T-helper 2 cell treated with Interferon-gamma antibody and Interleukin-4, amounts not matched to agents 5 μg/mL and 100 μg/mL, for 36 hours (primary cell): ENCODE measurements at places on chromosomes 12 and 14.

GRCh38 chr14:78530078-78530477 is 359.9 kb downstream of the NRXN3 start:
- no peak for DNase-seq

GRCh38 chr14:106872611-106873446 is 1346.4 kb downstream of the TMEM121 start:
- peak; percentile 89 for DNase-seq

- DNase-seq: no peak
Measured at GRCh38 chr12:2555487-2556082, 239.2 kb upstream of the FKBP4 start.

GRCh38 chr14:69901113-69901951 is 22.1 kb downstream of the SMOC1 start:
- DNase-seq: no peak

DNA sequence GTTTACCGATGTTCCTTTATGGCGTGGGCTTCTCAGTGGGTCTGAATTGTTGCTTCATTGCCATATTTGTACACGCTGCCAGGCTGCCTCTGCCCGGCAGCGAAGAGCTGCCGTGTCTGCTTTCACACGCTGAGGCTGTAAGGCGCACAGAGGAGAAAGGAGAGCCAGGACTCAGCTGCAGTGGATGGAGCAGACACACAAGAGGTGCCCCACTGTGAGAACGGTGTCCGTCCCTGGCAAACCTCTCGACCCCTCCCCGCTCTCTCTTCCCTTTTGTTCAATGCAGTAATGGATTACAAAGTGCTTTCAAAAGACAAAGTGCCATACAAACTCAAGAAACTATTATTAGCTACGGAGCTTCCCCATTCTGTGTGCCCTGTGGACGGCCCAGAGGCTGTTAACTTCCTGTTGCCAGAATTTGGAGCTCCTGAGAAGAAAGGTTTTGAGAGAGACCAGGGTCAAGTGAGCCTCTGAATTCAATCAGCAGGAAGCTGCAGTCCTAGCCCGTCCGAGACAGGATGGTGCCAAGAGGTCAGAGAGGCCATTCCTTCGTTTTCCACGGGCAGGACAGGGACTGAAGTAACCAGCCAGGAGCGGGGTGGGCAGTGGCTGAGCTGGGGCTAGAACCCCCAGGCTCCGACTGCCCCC is 15.8 kb downstream of the CCND2 start:
- DNase-seq: no peak

DNA sequence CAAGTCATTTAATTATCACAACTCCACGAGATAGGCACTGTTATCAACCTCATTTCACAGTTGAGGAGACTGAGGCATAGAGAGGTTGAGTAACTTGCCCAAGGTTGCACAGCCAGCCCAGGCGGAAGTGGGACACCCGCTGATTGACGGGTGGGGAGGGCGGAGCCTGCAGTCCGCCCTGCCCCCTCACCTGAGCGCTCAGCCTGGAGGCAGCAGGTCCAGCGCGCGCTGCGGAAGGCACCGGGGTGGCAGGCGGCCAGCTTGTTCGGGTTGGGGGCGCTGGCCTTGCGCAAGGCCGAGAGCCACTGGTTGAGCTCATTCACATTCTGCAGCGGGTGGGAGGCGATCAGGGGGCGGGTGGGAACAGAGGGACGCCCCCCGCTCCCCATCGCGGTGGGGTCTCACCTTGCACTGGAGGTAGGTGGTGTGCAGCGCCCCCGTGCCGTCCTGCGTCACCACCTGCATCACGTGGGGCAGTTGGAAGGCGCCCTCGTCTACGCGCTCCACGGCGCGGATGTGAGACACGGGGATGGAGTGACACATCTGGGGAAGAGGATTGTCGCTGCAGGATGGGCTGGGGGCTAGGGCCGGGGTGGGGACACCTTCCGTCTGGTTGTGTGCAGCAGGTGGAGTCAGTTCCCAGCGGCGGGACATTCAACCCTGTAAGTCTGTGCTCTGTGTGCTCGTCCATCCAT is 31.7 kb downstream of the RASAL1 start:
- peak; percentile 31 for DNase-seq

- DNase-seq: no peak
Measured at GRCh38 chr12:64039281-64039871, 182.7 kb downstream of the KICS2 start.

GRCh38 chr14:101620821-101621785 is 59.8 kb downstream of the DIO3 start:
- no peak for DNase-seq

- no peak for DNase-seq
Measured at GRCh38 chr14:32669391-32669790, 269.3 kb upstream of the NPAS3 start.

DNA sequence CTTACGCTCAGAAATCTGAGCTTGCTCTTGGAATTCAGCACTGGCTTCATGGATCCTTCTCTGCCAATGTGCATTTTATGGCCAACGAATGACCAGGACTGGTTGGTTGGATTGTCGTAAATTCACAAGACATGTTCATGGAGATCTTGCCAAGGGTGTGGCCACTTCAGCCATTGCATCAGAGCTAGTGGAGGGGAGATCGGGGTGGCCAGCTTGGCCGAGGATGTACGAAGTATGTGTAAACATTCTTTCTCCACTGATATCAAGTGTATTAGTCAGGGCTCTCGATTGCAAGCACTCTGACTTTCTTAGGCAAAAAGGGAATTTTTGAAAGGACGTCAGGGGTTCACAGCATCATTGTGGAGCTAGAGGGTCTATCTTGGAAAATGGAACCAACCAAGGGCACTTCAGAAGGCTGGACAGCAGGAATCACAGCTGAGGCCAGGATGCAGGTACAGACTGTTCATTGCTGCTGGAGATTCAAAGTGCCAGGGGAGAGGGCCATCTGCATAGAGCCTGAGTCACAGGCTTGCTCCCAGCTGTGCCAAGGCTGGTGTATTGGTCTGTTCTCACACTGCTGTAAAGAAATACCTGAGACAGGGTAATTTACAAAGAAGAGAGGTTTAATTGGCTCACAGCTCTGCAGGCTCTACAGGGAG is 32.9 kb upstream of the ADGRD1 start:
- no peak for DNase-seq

GRCh38 chr12:32532951-32533350 is 133.6 kb downstream of the FGD4 start:
- no peak for DNase-seq
